ENCODE measurements at places on chromosomes 13 and 19.

DNA sequence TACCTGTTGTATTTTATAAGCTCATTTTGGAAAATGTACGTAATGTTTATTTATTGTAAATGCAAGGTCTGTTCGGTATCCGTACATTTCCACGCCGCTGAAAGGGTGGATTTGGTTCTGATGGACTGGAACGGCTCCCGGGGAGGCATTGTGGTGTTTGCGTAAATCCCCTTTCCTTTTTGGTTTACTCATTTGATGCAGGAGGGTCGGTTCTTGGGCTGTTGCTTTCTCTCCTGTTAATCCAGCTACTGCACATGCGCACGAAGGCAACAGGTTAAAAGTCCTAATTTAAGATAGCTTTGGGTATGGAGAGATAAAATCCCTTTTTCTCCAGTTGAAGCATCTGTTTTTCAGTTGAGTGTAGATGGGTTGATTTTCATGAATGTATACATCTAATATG lies 224.4 kb downstream of the TM9SF2 start:
- H3K27me3 ChIP-seq = no peaks in the 10 kb centered on the region
- no peak overlapping the region for H3K27ac ChIP-seq
- H3K36me3 ChIP-seq = no peaks in the 10 kb centered on the region
- no peak overlapping the region for H3K4me3 ChIP-seq

- no peak overlapping the region for H3K27ac ChIP-seq
- H3K27me3 ChIP-seq = no peaks in the 10 kb centered on the region
- H3K36me3 ChIP-seq = no peaks in the 10 kb centered on the region
- H3K4me1 ChIP-seq = peaks cover 16% of the 10 kb centered on the region
- H3K4me3 ChIP-seq = no peak overlapping the region
These were observed 7.6 kb upstream of the LMNB2 start for GRCh38 chr19:2464389-2464788.

DNA sequence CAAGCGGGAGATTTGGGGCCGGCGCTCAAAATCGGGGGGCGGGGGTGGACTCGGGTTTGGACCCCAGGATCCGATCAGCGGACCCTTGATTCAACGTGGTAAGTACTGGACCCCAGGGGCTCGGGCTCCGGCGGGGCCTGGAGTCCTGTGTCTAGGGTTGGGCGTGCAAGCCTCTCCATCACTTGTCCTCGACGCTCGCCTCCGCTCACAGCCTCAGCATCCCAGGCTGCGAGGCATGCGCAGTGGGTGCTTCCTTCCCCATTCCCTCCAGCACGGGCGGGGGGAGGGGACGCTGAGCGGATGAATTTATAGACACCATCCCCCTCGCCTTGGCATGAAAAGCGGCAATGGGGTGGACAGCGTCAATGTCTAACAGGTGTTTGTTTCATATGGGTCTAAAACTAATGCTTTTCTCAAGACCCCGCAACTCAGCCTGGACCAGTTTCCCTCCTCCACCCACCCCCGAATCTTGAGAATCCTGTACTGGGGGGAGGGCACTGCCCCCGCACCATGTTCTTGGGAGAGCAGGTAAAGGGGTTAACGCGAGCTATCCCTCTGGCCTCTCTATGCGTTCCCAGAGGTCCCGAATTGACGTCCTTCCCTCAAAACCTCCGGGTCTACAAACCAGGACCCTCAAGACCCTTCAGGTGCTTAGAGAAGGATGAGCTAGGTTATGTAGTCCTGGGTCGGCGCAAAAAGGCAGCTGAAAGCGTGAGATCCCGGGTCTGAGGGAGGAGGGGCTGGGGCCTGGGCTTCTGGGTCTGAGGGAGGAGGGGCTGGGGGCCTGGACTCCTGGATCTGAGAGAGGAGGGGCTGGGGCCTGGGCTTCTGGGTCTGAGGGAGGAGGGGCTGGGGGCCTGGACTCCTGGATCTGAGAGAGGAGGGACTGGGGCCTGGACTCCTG lies 579 bp downstream of the CPT1C start:
- no peak for DNase-seq
- peaks cover 17% of the 10 kb centered on the region for H3K4me1 ChIP-seq
- peaks cover under 1% of the 10 kb centered on the region for H3K36me3 ChIP-seq
- H3K4me3 ChIP-seq = peak overlapping the region; percentile 65

GRCh38 chr13:77892491-77892890 lies 26.1 kb downstream of the EDNRB start:
- no peak overlapping the region for H3K27ac ChIP-seq
- DNase-seq = no peak
- no peaks in the 10 kb centered on the region for H3K27me3 ChIP-seq
- H3K4me3 ChIP-seq = no peak overlapping the region
- H3K4me1 ChIP-seq = no peaks in the 10 kb centered on the region

DNA sequence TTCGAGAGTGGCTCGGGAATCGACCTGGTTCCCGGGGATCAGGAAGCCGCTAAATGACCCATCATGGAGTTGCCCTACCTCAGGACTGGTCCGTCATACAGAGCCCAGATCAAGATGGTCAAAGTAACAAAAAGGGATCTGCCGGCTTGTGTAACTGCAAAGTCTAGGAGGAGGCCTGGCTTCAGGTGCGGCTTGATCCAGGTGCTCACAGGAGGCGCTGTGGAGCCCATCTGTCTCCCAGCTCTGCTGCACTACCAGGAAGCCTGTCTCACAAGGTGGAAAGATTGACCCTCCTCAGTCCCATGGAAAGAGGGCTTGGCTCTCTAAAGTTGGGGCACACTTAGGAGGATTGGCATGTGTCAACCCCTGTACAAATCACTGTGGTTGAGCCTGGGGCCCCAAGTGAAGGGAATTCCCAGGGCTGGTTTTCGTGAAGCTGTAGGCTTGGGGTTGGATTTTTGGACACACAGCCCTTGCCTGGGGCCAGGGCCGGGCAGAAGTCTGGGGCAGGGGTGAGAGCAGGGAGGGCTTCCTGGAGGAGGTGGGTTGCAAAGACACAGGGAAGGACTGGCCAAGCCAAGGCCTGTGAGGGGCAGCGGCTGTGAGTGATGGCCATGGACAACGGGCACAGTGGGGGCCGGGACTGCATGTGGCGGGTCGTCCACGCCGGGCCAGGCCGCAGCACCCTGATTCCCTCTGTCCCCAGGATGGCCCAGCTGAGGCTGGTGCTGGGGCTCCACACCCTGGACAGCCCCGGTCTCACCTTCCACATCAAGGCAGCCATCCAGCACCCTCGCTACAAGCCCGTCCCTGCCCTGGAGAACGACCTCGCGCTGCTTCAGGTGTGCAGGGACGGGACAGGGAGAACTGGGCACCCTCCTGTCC lies 4.2 kb downstream of the GZMM start:
- H3K4me3 ChIP-seq = no peak overlapping the region
- no peaks in the 10 kb centered on the region for H3K36me3 ChIP-seq
- H3K4me1 ChIP-seq = no peaks in the 10 kb centered on the region
- no peaks in the 10 kb centered on the region for H3K27me3 ChIP-seq
- DNase-seq = no peak

- no peak for DNase-seq
- H3K4me1 ChIP-seq = no peaks in the 10 kb centered on the region
- H3K4me3 ChIP-seq = no peak overlapping the region
- no peak overlapping the region for H3K27ac ChIP-seq
- H3K27me3 ChIP-seq = no peaks in the 10 kb centered on the region
These were observed 17.8 kb downstream of the GJA3 start for GRCh38 chr13:20142927-20143480.

DNA sequence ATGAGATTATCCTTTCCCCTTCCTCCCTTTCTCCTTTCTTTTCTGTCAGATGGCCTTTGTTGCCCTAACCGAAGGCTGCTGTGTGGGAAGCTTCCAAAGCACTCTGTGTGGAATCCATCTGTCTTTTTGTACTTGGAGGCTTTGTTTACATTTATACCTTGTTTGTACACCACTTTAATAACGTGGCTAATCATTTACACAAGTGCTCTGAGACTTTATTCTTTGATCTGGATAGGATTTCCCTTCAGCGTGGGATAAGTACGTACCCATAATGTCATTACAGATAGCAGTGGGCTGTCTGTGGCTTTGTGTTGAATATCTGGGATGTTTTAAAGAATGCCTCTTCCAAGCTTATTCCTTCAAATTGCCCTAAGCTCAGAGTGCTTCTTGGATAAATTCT lies 684.7 kb upstream of the SLITRK5 start:
- H3K36me3 ChIP-seq = no peaks in the 10 kb centered on the region
- H3K4me3 ChIP-seq = no peak overlapping the region
- no peak for DNase-seq
- H3K27ac ChIP-seq = no peak overlapping the region

GRCh38 chr13:63367522-63368198 lies 1952.0 kb upstream of the PCDH20 start:
- no peaks in the 10 kb centered on the region for H3K4me1 ChIP-seq
- no peak overlapping the region for H3K4me3 ChIP-seq
- no peak overlapping the region for H3K27ac ChIP-seq
- DNase-seq = no peak

DNA sequence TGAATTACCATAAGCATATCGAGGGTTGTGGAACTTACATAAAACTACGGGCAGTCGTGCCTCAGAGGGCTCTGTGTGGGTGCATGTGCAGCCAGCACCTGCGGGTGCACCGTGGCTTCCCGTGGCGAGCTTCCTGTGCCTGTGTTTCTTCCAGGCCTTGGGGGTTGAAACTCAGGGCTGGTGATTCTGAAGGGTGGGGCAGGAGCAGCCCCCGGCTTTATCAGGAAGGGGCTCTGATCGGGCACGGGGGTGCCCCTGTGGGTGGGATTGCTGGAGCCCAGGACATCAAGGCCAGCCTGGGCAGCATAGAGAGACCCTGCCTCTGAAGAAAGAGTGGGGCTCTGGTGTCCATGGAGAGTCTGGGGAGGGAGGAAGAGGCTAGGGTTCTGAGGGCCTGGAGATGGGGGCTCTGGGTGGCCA lies 11.1 kb downstream of the ATP4B start:
- no peak for DNase-seq
- no peaks in the 10 kb centered on the region for H3K36me3 ChIP-seq
- H3K4me3 ChIP-seq = no peak overlapping the region
- no peaks in the 10 kb centered on the region for H3K27me3 ChIP-seq

- peaks cover 9% of the 10 kb centered on the region for H3K4me1 ChIP-seq
- no peak overlapping the region for H3K4me3 ChIP-seq
- no peak for DNase-seq
- H3K27ac ChIP-seq = no peak overlapping the region
- H3K36me3 ChIP-seq = peaks cover 18% of the 10 kb centered on the region
These were observed 7.7 kb downstream of the NDUFB7 start for GRCh38 chr19:14563989-14564651.

DNA sequence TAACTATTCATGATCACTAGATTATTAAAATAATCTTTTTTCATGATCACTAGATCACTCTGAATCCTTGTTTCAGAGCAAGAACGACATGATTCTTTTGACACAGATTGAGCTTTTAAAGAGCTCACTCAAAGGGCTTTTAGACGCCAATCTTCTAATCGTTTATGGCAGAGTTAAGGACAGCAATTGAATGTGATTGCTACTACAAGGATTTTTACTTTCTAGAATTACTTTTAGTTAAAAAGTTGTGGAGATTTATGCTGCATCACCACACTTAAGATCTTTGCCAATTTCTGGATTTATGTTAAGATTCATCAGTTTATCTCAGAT lies 1.3 kb downstream of the EXOSC8 start:
- H3K4me1 ChIP-seq = peaks cover 5% of the 10 kb centered on the region
- no peaks in the 10 kb centered on the region for H3K27me3 ChIP-seq
- no peak for DNase-seq
- no peak overlapping the region for H3K4me3 ChIP-seq

DNA sequence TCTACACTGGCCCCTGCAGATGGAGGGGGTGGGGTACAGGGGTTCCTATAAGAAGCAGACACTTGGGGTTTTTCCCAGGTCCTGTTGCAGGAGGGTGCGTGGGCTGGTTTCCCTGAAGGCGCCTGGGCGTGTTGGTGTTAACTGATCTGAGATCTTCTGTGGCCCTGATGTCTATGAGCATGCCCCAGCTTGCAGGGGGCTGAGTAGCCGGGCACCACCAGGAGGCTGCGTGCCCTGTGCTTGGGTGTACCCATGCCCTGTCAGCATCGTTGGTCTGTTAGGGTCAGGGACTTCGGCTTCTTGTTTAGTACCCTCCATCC lies 45.3 kb downstream of the CAPN12 start:
- H3K4me1 ChIP-seq = peaks cover 59% of the 10 kb centered on the region
- H3K27me3 ChIP-seq = no peaks in the 10 kb centered on the region
- no peak for DNase-seq

GRCh38 chr13:113349491-113349890 lies 14.4 kb downstream of the GRTP1 start:
- no peak overlapping the region for H3K4me3 ChIP-seq
- H3K27me3 ChIP-seq = no peaks in the 10 kb centered on the region
- no peaks in the 10 kb centered on the region for H3K36me3 ChIP-seq

GRCh38 chr13:80196756-80197155 lies 144.2 kb downstream of the SPRY2 start:
- no peaks in the 10 kb centered on the region for H3K36me3 ChIP-seq
- no peaks in the 10 kb centered on the region for H3K4me1 ChIP-seq
- H3K27ac ChIP-seq = no peak overlapping the region

GRCh38 chr13:110652231-110652730 lies 36.9 kb downstream of the NAXD start:
- no peak overlapping the region for H3K4me3 ChIP-seq
- H3K4me1 ChIP-seq = no peaks in the 10 kb centered on the region
- H3K27me3 ChIP-seq = no peaks in the 10 kb centered on the region
- no peak overlapping the region for H3K27ac ChIP-seq
- peaks cover 31% of the 10 kb centered on the region for H3K36me3 ChIP-seq
- DNase-seq = no peak

DNA sequence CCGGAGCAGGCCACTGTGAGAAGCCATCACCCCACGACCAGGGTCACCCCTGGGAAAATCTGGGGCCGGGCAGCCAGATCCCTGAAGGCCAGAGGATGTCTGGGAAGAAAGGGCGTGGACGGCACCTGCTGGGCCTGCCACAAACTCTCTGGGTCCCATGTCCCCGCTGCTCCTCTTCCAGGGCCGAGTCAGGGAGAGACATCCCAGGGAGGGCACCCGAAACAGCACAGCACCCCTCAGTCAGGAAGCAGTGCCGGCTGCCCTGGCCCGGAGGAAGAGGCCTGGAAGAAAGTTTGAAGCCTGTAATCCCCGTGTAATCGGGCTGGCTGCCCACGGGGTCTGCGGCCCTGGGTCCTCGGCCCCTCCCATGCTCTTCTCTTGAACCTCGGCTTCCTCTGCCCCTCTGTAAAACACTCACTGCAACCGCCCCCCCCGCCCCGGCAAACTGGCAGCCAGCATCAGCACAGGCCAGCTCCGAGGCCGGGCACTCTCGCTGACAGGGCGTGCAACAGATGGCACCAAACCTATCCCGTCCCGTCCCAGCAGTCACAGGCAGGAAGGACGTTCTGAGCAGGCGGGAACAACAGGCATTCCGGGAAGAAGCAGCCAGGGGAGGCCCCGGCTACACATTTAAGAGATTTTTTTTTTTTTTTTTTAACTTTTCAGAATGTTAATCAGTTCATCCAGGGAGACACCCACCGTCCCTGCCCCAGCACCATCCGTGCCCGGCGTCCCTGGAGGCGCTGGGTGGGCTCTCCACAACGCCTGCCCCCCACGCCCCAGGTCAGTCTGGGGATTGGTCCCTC lies 1.5 kb downstream of the SBNO2 start:
- H3K27ac ChIP-seq = peak overlapping the region; percentile 94
- peak overlapping the region; percentile 93 for H3K4me3 ChIP-seq
- no peaks in the 10 kb centered on the region for H3K27me3 ChIP-seq
- H3K36me3 ChIP-seq = no peaks in the 10 kb centered on the region

GRCh38 chr19:55103190-55103589 lies 14.2 kb downstream of the PPP1R12C start:
- no peak for DNase-seq
- H3K4me1 ChIP-seq = no peaks in the 10 kb centered on the region
- H3K4me3 ChIP-seq = no peak overlapping the region
- H3K27ac ChIP-seq = no peak overlapping the region
- no peaks in the 10 kb centered on the region for H3K27me3 ChIP-seq
- peaks cover 51% of the 10 kb centered on the region for H3K36me3 ChIP-seq

Measured in ascending aorta (tissue), 2 donors.